Lower leg skin (tissue), 4 donors: ENCODE measurements at places on chromosomes 2 and 18. TPM values are rescaled to one million over a fixed set of nuclear protein-coding genes. Genes with fewer than 3 reads are reported as not detected.
A peak's percentile ranks its signal among the peaks of the same experiment; 100 is the strongest.

The AFF3 gene
- total RNA-seq: 7.3 TPM

The LYPD6B gene
- total RNA-seq: 74.5 TPM

The INHA gene
- 1.4 TPM for total RNA-seq

The PLCD4 gene
- total RNA-seq: 2.7 TPM

The C2orf42 gene
- total RNA-seq: 18.2 TPM

The LRP1B gene
- total RNA-seq: 0.80 TPM

The ASPRV1 gene
- 951 TPM for total RNA-seq

The TRIM43 gene
- total RNA-seq: not detected

The C18orf63 gene
- not detected for total RNA-seq

GRCh38 chr18:68723539-68723938 is 8.6 kb upstream of the TMX3 start:
- DNase-seq: no peak

DNA sequence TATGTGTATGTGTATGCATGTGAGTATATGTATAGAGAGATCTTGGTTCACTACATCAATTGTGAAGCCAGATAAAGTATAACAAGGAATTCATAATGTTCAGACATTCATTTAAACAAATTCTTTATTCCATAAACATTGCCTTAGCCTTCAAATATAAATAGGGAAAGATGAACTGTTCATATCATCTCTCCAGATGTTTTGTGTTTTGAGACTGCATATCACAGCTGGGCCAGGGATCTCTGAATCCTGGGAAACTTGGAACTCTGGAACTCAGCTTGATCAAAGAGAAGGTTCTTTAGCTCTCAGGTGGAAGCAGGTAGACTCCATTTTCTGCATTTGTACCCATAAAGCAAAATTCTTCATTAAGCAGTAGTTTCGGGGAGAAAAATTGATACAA is 272.6 kb upstream of the ETAA1 start:
- DNase-seq: no peak

- DNase-seq: no peak
These were observed 3.5 kb downstream of the CDH20 start for GRCh38 chr18:61336766-61337165.

DNA sequence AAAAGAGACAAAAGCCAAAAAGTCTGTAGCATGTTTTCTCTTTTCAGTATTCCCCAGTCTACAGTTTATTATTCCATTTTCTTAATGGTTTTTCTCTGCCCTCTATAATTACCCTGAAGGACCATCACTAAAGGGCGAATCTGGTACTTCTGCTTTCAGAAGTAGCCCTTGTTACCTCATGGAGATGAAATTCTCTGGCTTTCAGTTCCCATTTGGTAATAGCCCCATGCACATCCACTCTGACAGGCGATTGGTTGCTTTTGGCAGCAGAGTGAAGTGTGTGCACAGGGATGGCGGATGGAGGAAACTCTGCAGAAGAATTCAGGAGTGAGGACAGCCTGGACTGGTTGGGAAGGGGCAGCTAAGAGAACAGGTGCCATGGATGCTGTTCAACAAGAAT is 66.3 kb upstream of the NABP1 start:
- DNase-seq: peak; percentile 21

GRCh38 chr2:59034837-59035236 is 793.7 kb upstream of the FANCL start:
- DNase-seq: no peak

DNA sequence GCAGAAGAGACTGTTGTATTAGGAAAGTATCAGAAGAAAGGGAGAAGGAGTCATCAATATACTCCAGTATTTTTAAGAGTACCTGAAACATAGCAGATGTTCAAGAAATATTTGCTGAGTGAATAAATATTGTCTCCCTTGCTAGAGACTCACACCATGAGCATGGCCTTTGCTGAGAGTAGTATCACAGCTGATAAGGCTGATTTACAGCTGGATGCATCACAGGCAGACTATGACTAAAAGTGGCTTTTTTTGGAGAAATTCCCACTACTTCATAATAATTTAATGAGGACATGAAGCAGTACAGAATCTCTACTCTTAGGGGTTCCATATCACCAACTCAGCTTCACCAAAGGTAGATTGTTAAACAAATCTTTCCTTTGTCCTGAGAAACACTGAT is 373.3 kb downstream of the RBM43 start:
- no peak for DNase-seq

GRCh38 chr2:176483476-176483875 is 214.2 kb downstream of the MTX2 start:
- no peak for DNase-seq

DNA sequence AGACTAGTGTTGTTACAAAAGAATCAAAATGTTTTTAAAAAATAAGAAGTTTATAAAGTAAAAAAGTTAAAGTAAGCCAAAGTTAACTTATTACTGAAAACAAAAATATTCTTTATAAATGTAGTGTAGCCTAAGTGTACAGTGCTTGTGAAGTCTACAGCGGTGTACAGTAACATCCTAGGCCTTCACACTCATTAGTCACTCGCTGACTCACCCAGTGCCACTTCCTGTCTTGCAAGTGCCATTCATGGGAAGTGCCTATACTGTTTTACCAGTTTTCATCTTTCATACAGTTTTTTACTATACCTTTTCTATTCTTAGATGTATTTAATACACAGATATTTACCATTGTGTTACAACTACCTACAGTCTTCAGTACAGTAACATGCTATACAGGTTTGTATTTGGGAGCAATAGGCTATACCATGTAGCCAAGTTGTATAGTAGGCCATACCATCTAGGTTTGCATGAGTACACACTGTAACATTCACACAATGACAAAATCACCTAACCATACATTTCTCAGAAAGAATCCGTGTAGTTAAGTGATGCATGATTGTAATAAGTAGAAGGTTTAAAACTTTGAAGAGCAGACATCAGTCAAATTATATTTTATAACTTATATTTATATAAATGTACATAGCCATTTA is 13.4 kb downstream of the SERPINB7 start:
- DNase-seq: no peak

- DNase-seq: no peak
These were observed 420.7 kb downstream of the ERBB4 start for GRCh38 chr2:212117926-212118325.

GRCh38 chr2:74703373-74703772 is 49.3 kb downstream of the SEMA4F start:
- no peak for DNase-seq

DNA sequence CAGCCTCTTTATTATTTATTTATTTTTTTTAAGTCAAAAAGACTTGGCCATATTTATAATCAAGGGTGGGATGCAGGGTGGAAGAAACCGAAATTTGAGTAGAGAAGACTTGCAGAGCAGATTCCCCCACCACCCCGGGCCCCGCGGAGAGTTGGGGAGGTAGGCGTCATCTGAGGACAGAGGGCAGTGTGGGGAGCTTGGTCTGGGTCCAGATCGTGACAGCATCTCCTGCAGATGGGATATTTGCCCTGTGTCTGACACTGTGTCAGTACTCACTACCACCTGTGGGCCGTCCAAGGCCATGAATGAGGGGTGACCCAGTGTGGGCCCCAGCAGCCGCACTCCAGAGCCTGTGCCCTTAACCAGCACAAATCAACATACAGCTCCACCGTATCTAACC is 10.5 kb upstream of the PRELID3A start:
- no peak for DNase-seq

DNA sequence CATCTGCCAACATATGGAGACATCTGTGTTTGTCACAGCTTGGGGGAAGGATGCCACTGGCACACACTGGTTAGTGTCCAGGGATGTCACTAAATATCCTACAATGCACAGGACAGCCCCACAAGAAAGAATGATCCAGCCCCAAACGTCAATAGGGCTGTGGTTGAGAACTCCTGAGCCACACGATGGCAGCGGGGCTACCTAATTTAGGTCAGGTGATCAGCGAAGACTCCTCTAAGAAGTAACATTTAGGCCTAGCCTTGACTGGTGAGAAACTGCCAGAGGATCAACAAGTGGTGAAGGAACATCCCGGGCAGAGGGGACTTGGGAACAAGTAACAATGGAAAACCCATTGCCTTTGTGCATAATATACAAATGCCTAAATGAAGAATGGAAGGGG is 5.0 kb upstream of the TGIF1 start:
- DNase-seq: no peak

GRCh38 chr2:106649306-106649705 is 162.1 kb downstream of the CD8B2 start:
- no peak for DNase-seq

GRCh38 chr2:102069311-102069974 is 73.1 kb upstream of the IL1R1 start:
- no peak for DNase-seq

DNA sequence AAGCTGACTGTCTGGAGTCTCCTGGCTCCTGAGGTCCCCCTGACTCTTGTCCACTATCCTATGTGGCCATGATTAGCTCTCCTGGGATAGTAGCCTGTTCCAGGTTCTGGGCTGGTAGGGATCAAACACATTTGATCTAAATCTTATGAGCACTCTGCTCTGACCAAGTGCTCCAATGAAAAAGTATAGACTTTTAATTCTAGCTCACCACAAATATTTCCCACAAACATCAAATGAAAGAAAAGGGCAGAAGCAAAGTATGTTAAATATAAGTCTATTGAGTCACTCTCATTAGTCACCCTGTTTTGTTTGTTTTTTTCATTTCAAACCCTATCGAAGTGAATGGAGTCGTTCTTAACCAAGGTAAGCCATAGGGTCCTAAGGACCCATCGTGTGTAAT is 39.7 kb upstream of the NEDD4L start:
- DNase-seq: no peak

GRCh38 chr18:48623468-48624235 is 84.8 kb downstream of the CTIF start:
- no peak for DNase-seq

DNA sequence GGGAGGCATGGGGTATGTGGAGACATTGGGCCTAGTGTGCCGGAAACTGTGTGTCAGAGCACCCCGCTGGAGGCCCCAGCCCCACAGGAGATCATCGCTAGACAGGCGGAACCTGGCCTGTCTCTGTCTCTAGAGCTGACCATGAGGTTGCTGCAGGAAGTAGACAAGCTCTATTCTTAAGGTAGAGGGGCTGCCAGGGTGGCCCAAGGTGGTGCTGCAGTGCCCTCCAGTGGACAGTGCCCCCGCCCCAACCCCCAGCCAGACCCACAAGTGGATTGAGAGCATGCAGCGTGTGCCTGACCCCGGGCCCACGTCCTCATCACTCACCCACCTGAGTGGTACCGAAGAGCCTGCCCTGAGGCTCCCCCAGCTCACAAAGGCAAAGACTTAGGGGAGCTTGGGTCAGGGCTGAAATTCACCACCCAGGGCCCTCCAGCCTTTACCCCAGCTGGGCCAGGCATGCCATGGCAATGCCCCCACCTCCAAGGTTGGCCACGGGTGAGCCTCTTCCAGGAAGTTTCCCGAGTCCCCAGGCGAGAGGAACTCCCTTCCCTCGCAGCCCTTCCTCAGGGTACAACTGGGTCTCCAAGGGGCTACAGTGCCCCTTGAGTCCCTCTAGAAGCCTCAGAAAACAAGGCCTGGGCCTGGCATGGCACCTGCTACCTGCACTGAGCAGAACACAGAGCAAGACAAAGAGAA is 155.0 kb downstream of the TTC32 start:
- DNase-seq: no peak

GRCh38 chr2:204479557-204479956 is 65.7 kb upstream of the PARD3B start:
- no peak for DNase-seq

- no peak for DNase-seq
These were observed 1.2 kb downstream of the ZFP36L2 start for GRCh38 chr2:43225093-43225787.

GRCh38 chr2:232448304-232448690 is 7.7 kb upstream of the ALPI start:
- DNase-seq: no peak

- no peak for DNase-seq
These were observed 301.8 kb downstream of the XIRP2 start for GRCh38 chr2:167190053-167190452.

GRCh38 chr2:2809771-2810170 is 478.7 kb upstream of the MYT1L start:
- peak; percentile 32 for DNase-seq

- peak; percentile 95 for DNase-seq
These were observed 16.5 kb downstream of the TWIST2 start for GRCh38 chr2:238864207-238865014.

- no peak for DNase-seq
These were observed 252.2 kb downstream of the KLHL29 start for GRCh38 chr2:23637011-23637778.

DNA sequence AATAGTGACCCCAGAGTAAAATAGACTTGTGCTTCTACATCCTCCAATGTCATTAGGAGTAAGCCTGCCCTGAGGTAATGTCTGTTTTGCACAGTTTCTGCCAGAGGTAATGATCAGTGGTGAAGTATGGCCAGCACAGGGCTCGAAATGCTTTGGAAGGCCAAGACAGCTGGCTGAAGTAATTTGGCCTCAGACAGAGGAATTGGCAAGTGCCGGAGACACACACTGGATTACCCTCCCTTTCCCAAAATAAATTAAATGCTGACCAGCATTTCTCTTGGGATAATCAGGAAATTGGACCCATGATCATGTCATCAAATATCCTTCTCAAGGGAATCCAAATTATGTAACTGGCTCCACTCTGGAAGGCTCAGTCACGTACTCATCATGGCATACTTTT is 379.0 kb upstream of the CHST9 start:
- DNase-seq: no peak

DNA sequence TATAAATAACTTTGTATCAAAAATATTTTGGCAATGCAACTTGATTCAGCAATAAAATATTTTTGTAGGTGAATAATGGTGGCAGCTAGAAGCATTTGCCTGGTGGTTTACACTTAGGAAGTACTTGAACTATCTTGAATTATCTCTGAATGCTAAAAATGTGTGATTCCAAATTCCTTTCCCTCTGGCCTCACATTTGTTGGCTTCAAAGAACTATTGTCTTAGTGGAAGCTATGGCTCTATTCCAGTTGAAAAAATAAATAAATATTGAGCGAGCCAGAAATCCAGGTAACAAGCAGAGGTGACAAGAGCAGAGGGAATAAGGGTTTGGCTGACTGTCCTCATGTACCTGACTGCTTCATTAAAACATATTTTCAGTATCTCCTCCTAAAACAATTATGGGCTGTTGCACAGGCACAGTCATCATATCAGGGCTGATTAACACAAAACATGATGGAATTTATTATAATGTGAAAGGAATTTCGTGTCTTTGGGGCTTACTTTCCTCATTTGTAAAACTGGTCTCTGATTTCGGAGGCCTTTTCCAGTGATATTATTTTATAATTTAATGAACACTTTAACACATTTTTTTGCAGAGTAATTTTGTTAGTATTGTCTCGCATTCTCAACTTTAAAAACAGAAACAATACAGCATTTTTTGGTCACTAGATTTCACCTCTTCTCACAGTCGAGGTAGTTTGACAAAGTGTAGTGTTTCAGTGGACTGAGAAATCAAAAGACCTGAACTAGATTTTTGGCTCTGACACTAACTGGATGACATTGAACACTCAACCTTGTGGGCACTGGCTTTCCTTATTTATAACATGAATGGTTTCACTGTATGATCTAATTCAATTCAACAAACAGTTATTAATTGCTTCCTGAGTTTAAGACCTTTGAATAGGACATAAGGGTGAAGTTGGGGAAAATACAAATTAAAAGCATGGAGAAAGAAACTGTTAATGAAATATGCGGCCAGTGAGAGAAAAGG is 7.8 kb upstream of the CAVIN2 start:
- no peak for DNase-seq
